Activated CD4-positive, CD25-positive, alpha-beta regulatory T cell treated with anti-CD3 and anti-CD28 coated beads, Interleukin-2, amount 50 U/mL, for 24 hours (primary cell): ENCODE measurements at places on chromosomes 12 and 14.

GRCh38 chr12:25546318-25546717, 6.8 kb downstream of the LMNTD1 start:
- ATAC-seq, result no peak

GRCh38 chr12:94872971-94873733, 130.3 kb downstream of the NDUFA12 start:
- no peak for ATAC-seq

GRCh38 chr12:120350576-120351350, 18.2 kb downstream of the MSI1 start:
- ATAC-seq, result no peak

DNA sequence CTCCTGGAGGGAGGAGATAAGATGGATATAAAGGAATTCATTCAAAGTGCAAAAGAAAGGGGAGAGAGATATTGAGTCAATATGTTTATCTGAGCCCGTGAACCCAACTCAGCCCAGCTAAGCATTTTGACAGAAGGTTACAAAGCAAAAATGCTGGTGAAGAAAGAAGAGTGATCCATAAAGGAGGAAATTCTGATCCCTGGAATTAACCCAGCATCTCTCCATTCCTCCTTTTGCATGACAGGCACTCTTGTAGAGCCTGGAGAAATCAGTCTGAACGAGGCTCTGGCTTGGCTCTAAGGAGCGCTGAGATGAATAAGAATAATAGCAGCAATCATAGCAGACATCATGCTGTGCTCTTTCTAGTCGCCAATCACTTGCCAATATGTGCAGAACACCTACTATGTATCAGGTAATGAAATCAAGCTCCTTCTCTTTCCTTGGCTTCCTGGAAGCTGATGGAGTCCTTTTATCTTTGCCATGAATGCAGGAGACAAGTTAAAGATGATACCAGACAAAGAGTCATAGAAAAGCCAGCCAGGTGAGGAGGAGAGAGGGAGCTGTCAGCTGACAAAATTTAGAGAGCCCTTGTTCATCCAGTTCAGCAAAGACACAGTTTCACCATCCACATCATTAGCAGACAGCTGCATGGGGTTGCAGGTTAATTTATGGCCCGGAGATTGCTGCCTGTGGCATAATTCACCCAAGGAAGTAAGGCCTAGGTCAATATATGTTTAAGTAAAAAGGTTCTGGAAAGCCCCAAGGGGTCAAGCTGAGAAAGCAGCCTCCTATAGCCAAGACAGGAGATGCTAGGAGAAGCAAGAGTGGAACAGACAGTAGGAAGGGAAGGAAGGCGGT, 476.5 kb upstream of the TBX3 start:
- no peak for ATAC-seq

DNA sequence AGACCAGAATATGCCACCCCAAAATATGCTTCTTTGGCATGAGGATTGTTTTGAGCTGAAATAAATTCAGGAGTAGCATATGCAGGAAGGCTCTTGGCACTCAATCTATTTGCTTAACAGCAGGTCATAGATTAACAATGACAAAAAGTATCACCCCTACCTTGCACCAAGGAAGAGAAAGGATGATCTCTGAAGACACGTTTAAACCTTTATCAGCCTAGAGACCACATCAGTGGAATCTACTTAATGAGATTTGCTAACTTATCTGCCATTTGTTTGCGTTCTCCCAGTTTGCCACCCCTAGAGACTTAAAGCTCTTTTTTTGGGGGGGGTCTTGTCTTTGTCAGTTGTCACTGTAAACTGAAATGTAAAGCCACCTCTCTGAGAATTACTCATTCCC, 1278.7 kb upstream of the USP15 start:
- ATAC-seq, result no peak

GRCh38 chr14:21978184-21978998, 304.8 kb upstream of the OR4E1 start:
- ATAC-seq, result peak; percentile 67

- ATAC-seq, result no peak
These were observed 2.3 kb downstream of the JDP2 start for GRCh38 chr14:75430116-75430515.

DNA sequence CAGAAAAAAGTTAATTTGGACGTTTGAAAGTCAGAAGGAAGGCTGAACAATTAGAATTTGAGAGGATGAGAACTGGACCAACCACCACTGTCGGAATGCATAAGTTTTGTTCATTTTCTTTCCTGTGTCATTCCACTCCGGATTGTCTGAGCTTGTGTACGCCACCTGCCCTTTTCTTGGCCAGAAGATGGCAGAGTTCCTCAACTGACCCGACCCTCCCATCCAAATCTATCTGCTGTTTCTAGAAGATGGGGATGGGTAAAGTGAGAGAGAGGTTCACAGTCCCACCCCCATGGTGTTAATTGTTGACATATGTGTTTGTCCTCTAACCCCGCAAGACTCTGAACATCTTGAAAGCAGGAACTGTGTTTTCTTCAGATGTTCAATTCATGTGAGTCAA, 388.0 kb downstream of the VRK1 start:
- no peak for ATAC-seq

- ATAC-seq, result peak; percentile 79
These were observed 6.9 kb downstream of the GNPTAB start for GRCh38 chr12:101823891-101824290.
